Stimulated activated CD4-positive, alpha-beta T cell treated with anti-CD3 and anti-CD28 coated beads, Interleukin-12 subunit alpha, Interleukin-12 subunit beta, amount 100 ng/mL, for 24 hours (primary cell): ENCODE measurements at places on chromosomes 2 and 18.
A peak's percentile ranks its signal among the peaks of the same experiment; 100 is the strongest.

DNA sequence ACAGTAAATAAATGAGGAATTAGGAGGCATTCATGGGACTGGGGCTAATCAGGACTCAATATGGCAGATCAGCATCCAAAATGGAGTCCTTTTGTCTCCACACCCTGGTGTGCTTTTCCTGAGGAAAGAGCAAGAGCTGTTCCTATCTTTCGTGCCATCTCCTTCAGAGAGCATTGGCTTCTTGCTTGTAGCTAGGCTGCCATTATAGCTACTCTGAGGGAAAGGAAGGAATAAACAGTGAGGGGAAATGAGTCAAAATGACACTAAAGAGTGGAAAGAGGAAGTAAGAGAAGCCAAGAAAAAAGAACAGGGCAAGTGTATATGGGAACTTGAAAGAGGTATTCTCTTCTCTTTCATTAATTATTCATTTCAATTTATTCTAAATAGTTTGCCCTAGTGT is 8.4 kb upstream of the NMI start:
- DNase-seq = no peak

DNA sequence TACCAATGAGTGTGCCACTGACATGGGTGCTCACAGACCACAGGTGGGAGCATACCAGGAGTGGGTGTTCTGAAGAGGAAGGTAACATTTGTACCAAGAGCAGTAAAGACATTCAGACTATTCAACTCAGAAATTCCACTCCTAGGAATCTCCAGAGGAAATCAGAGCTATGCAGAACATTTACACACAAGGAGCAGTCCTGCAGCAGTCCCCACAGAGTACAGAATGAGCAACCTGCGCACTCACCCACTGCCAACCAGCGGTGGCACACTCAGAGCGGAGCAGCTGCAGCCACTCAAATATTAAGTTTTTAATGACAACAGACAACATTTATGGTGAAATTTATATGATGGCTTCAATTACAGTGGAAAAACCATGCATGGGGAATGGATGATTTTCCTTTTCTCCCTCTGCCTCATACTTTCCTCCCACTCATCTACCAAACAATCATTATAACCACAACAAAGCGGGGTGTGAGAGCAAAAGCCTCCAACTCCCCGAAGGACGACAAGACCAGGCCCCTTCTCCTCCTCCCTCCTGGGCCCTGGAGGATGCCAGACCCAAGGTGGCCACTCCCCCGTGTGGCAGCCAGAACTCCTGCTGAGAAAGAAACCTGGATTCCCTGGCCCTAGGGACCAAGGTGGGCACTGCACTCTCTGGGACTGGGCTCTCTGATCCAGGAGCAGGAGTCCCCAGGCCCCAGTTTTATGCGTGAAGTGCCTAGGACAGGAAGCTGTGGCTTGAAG is 5.4 kb downstream of the HS6ST1 start:
- DNase-seq = no peak

- no peak for DNase-seq
Observed at GRCh38 chr2:110124939-110125691, 9.5 kb upstream of the MALL start.

DNA sequence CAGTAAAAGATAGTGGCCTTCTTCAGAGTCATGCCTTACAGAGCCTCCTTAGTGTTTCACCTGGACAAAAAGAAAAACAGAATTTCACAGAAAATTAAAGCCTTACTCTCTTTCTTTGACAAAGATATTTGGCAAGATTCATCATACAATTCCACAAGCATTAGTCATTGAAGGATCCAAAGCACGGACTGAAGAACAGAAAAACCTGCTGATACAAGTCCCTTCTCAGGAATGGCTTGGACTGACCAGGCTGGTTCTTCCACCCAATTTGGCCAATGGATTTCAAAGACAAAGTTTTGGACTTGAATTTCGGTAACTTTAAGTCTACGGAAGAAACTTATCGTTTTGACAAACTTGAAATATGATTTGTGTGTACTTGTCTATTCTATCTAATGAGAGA is 39.1 kb upstream of the GALNT3 start:
- DNase-seq = no peak

GRCh38 chr2:69535817-69536241 is 98.6 kb upstream of the NFU1 start:
- DNase-seq = no peak

DNA sequence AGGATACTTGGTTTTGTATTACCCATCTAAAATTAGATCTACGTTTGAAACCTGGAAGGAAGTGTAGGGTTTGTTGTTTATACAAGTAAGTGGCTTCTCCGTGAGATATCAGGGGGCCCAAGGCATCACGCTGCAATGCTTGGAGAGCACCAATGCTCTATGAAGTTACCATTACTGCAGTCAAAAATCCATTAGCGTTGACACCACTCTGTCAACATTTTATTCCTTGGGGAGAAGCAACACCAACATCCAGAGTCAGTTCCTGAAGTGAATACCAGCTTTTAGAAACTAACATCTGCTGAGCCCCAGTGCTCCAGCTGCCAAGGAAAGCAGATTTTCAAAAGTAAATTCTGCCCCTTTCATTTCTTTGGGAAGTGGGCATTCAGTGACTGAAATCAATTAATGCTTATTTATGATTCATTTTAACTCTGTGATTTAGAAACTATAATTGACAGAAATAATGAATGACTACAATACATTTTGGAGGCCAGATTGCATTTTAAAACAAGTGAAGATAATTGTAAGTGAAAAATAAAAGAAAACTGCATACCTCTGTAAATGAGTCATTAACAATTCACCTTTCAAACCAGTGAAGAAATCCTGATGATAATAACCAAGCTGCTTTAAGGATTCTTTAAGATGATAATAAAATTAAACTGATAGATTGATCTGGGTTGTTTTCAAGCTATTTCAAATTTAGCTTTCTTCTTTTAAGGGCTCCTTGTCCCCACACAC is 30.5 kb downstream of the LRP1B start:
- DNase-seq = no peak

- no peak for DNase-seq
Observed at GRCh38 chr2:239519089-239519920, 118.5 kb upstream of the HDAC4 start.

GRCh38 chr18:54762386-54762785 is 65.9 kb upstream of the RAB27B start:
- DNase-seq = no peak

GRCh38 chr2:218821605-218822211 is 9.9 kb downstream of the PRKAG3 start:
- DNase-seq = no peak

DNA sequence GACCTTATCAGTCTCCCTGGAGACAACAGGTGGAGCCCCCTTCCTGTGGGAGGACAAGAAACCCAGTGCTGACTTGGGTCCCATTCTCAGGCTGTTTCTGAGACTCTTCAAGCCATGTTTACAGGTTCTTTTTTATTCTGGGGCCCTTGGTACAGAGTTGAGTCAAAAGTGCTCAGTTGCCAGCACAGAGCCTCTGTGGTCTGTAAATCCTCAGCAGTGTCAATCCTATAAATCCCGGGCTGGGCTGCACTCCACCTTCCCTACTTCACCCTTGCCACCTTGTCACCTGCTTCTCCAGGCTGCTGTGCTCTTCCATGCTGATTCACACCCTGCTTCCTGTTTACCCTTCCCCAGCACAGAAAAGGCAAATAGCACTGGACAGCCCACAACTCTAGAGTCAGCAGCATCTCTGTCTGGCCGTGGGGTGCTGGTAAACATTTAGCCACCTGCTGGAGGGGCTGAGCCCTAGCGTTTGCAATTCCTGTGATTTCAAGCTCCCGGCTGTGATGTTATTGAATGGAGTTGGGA is 74.7 kb downstream of the TNFRSF11A start:
- DNase-seq = no peak

- DNase-seq = no peak
Observed at GRCh38 chr2:210428393-210429179, 48.0 kb downstream of the LANCL1 start.

GRCh38 chr18:35117372-35117771 is 76.2 kb downstream of the MAPRE2 start:
- DNase-seq = no peak

- no peak for DNase-seq
Observed at GRCh38 chr2:146131785-146132184, 1611.9 kb upstream of the ZEB2 start.

DNA sequence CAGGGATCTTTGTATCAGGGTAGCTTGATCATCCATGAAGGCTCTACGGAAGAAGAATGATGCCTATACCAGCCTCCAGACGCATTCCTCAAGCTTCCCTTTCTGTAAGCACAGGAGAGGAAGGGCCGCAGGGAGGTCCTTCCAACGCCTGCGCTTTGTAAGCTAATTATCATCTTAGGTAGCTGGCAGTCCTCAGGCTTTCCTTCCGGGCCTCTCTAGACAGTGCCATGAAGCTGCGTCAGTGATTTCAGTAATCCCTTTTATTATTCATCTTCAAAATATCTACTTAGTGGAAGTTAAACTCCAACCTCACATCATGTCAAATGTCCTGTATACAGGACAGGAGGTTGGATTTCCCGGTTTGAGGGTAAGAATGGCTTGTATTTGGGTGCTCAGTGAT is 92.3 kb downstream of the ETAA1 start:
- no peak for DNase-seq

DNA sequence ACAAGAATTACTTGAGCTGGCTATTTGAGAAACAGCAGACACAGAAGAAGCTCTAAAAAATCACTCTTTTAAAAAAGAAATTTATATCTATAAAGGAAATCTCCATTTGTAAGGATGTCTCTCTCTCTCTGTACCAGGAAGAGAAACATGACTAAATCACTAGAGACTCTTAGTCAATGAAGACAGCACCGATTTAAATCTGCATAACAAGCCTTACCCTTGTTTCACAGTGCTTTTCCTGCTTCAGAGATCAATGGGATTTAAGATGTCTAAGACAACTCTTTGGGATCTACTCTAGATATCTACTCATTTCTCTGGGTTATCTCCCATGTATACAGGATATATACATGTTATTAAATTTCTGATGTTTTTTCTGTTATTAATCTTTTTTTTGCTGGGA is 359.2 kb upstream of the RND3 start:
- DNase-seq = no peak

DNA sequence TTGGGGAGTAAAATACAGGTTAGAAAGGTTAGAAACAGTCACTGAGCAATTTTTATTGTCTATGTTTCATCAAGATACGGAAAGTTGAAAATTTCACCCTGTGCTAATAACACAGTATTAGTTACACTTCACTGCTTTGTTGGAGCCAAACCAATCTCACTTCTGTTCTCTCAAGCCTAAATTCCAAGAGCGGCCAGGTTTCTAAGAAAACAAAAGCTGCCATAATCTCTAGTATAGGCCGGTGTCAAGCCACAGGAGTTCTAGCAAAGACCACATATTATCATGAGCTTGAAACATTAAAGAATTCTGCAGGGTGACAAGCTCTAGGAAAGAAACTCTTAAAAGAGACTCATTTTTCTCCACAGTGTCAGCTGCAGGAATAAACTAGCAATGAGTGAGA is 128.7 kb downstream of the TXNL1 start:
- DNase-seq = no peak

- DNase-seq = no peak
Observed at GRCh38 chr2:960061-960736, 9.6 kb downstream of the SNTG2 start.

DNA sequence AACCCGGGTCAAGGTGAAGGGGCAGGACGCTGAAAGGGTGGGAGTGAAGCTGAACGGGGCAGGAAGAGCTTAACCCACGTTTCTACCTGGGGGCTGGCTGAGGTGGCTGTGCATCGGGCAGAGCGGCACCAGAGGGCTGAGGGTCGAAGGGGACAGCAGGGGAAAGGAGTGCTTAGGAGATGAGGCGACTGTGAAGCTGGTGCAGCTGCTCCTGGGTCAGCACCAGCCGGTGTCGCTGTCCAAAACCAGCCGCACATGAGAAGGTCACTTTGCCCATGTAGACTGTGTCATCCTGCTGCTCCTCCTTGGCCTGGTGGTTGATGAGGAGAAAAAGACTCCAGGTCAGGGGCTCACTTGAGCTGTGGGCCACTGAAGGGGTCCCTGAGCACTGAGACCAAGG is 18.1 kb upstream of the SLC4A5 start:
- no peak for DNase-seq

- no peak for DNase-seq
Observed at GRCh38 chr2:217183471-217183870, 323.6 kb upstream of the TNP1 start.

DNA sequence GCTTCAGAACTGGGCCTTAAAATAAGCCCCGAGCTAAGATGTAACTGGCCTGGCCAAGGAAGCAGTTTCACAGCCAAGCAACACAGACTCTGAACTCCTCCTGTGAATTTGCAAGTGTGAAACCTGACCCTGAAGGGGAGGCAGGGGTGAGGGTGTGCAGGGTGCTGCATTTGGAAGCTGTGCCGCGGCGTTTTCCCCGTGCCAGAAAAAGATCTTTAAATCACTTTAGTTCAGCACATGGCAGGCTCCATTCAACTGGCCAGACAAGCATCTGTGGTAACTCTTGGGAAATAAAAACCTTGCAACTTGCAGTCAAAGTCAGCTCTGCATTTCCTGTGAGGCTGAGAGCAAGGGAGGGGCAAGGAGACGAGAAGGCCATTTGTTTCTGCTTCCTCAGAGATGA is 209.3 kb upstream of the SOX11 start:
- no peak for DNase-seq

DNA sequence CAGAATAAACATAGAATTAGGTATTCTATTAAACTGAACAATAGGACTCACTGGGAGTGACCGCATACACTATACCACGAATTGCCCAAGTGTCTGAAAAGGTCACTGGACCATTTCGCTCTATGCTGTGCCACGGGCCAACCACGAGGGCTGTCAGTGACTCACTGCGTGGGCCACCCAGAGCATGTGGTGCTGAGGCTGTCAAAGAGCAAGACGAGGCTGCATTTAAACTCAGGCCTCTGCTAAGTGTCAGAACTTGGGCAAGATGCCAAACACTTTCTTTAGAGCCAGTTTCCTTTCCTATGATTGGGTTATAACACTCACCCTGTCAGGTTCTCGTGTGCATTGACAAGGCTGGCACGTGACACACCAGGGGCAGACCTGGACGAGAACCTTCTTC is 97.5 kb downstream of the SH3YL1 start:
- no peak for DNase-seq

- peak; percentile 9 for DNase-seq
Observed at GRCh38 chr2:58042486-58042970, 4.1 kb upstream of the VRK2 start.
